ENCODE measurements at places on chromosomes 16 and 17.

- no peak for DNase-seq
- H3K27ac ChIP-seq = no peak overlapping the region
- peaks cover 8% of the 10 kb centered on the region for H3K27me3 ChIP-seq
- H3K4me3 ChIP-seq = no peak overlapping the region
- no peaks in the 10 kb centered on the region for H3K36me3 ChIP-seq
- peaks cover 11% of the 10 kb centered on the region for H3K4me1 ChIP-seq
Observed at GRCh38 chr17:39787743-39788484, 50.2 kb downstream of the GRB7 start.

GRCh38 chr17:82703935-82704865, 5.7 kb upstream of the RAB40B start:
- peaks cover 4% of the 10 kb centered on the region for H3K27me3 ChIP-seq
- no peak overlapping the region for H3K4me3 ChIP-seq
- no peak overlapping the region for H3K27ac ChIP-seq
- no peaks in the 10 kb centered on the region for H3K36me3 ChIP-seq
- no peak for DNase-seq
- no peaks in the 10 kb centered on the region for H3K4me1 ChIP-seq

DNA sequence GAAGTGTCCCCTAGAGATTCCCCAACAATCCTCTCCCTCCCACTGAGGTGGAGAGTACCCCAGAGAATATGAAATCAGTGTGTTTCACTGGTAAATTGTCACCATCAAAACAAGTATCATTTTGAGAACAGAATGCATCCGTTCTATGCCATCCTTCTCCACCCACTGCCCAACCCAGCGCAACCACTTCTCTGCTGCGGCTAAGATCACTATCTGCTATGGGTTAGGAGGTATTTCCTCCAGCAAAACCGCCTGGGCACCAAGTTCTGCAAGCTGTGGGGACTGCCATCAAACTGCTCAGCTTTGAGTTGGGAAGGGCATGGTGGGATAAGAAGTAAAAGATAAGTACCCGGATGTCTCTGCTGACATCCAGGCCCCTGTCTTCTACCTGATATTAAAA, 24.4 kb downstream of the CNTNAP1 start:
- H3K36me3 ChIP-seq = peaks cover 20% of the 10 kb centered on the region
- no peaks in the 10 kb centered on the region for H3K4me1 ChIP-seq
- no peak for DNase-seq
- H3K4me3 ChIP-seq = no peak overlapping the region
- no peak overlapping the region for H3K27ac ChIP-seq

- H3K36me3 ChIP-seq = peaks cover 3% of the 10 kb centered on the region
- H3K4me3 ChIP-seq = no peak overlapping the region
- peaks cover 33% of the 10 kb centered on the region for H3K27me3 ChIP-seq
Observed at GRCh38 chr16:85970738-85971137, 71.8 kb downstream of the IRF8 start.

DNA sequence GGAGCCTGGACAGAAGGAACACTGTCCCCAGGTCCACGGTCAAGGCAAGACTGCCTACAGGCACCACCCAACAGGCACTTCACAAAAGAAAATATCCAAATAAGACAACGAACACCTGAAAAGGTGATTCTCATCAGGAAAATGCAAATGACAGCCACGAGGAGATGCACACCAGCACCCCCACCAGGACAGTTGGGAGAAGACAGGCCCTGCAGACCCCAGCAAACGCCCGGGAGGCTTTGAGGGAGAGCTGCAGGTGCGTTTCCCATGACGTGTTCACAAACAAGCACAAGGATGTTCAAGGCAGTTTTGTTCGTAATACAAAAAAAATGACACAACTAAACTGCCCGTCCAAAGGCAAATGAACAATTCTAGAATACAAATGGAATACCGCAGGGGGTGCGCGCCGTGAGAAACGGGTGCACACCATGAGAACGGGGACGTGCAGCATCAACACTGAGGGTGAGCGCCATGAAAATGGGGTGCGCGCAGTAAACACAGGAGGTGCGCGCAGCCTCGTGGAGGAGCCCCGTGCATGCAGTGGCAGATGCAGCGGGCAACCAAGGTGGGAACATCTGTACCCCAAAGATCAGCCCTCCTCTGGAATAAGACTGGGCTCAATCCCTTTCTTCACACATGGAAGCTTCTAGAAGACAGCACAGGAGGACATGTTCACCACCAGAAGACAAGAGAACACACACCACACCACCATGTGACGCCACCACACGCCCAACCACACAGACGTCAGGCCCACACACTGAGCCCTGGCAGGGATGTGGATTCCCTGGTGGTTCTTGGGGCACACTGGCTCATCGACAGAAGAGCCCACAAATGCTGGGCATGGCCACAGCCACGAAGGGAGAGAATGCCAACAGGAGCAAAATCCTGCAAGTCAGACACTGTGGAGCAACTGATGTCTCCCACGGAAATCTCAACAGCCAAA, 91.2 kb downstream of the ZNF778 start:
- H3K4me1 ChIP-seq = peaks cover 2% of the 10 kb centered on the region
- DNase-seq = no peak
- H3K27me3 ChIP-seq = no peaks in the 10 kb centered on the region
- H3K36me3 ChIP-seq = peaks cover 10% of the 10 kb centered on the region

- H3K27ac ChIP-seq = no peak overlapping the region
- no peaks in the 10 kb centered on the region for H3K36me3 ChIP-seq
- DNase-seq = no peak
- H3K27me3 ChIP-seq = peaks cover 33% of the 10 kb centered on the region
Observed at GRCh38 chr17:49434821-49435670, 20.4 kb upstream of the PHB1 start.

- peaks cover 4% of the 10 kb centered on the region for H3K4me1 ChIP-seq
- H3K36me3 ChIP-seq = no peaks in the 10 kb centered on the region
- H3K27me3 ChIP-seq = peaks cover 10% of the 10 kb centered on the region
- DNase-seq = no peak
- no peak overlapping the region for H3K4me3 ChIP-seq
Observed at GRCh38 chr16:73268366-73268993, 220.6 kb upstream of the ZFHX3 start.

GRCh38 chr16:82368041-82368440, 198.0 kb upstream of the MPHOSPH6 start:
- peaks cover 17% of the 10 kb centered on the region for H3K27me3 ChIP-seq
- no peak for DNase-seq
- no peaks in the 10 kb centered on the region for H3K36me3 ChIP-seq
- no peak overlapping the region for H3K4me3 ChIP-seq
- H3K4me1 ChIP-seq = no peaks in the 10 kb centered on the region
- no peak overlapping the region for H3K27ac ChIP-seq

DNA sequence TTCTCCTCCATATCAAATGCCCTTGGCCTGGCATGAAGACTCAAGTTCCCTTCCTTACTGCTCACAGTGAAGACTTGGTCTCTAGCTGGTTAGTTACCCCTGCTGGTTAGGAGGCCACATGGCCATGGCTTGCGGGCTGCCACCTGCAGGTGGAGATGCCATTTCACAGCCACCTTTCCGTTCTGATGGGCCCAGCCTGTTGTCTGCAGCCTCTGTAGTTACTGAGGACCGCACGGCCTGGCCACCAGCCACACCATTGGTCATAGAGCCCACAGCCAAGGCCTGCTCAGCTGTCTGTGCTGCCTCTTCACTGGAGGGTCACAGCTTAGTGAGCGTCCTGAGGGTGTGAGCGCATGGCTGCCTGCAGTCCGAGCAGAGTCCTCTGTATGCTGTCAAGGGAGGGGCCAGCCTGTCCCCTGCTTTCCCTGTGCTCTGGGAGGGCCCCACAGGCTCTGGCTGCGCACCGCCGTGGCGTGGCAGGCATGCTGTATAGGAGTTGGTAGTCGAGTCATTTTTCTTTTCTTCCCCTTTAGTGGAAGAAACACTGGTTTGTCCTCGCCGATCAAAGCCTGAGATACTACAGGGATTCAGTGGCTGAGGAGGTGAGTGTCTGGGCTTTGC, 59.2 kb downstream of the PLD6 start:
- H3K36me3 ChIP-seq = peaks cover 25% of the 10 kb centered on the region
- no peaks in the 10 kb centered on the region for H3K27me3 ChIP-seq
- DNase-seq = no peak
- H3K27ac ChIP-seq = no peak overlapping the region
- H3K4me3 ChIP-seq = no peak overlapping the region

DNA sequence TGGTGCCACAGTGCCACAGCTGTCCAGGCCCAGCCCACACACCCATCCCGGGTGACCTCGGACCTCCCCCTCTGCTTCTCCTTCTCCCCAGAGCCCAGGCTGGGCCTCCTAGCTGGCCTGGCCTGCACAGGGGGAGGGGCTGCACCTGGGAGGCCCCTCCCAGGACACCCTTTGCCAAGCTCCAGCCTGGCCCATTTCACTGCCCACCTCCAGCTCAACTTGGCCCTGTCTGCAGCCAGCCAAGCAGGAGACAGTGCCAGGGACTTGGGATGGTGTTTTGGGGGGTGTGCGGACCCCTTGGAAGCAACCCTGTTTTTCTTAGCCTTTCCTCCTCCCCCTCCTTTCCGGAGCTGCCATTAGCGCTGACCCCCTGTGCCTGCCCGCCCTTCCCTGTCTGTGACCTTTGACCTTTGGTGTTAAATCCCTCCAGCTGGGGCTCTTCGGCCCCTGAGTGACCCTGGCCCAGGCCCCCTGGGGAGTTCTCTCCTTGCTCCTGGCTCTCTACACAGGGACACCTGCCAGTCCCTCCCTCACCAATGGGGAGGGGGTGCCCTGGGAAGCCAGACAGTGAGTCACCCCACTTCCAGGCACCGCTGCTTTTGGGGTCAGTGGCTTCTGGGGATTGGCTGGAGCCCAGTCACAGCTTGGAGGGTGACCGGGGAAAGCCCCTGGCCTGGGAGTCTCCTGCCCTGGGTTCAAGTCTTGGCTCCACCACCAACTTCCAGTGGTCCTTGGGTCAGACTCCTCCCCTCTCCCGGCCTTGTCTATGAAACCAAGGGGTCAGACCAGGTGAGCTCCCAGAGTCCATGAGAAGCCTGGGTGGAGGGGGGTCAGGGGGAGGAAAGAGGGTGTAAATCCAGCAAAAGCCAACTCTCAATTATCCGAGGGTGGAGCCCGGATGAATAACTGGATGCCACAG, 1.9 kb downstream of the GLIS2 start:
- H3K36me3 ChIP-seq = no peaks in the 10 kb centered on the region
- H3K27ac ChIP-seq = peak overlapping the region; percentile 13
- peaks cover 10% of the 10 kb centered on the region for H3K27me3 ChIP-seq
- DNase-seq = no peak
- H3K4me1 ChIP-seq = peaks cover 11% of the 10 kb centered on the region

DNA sequence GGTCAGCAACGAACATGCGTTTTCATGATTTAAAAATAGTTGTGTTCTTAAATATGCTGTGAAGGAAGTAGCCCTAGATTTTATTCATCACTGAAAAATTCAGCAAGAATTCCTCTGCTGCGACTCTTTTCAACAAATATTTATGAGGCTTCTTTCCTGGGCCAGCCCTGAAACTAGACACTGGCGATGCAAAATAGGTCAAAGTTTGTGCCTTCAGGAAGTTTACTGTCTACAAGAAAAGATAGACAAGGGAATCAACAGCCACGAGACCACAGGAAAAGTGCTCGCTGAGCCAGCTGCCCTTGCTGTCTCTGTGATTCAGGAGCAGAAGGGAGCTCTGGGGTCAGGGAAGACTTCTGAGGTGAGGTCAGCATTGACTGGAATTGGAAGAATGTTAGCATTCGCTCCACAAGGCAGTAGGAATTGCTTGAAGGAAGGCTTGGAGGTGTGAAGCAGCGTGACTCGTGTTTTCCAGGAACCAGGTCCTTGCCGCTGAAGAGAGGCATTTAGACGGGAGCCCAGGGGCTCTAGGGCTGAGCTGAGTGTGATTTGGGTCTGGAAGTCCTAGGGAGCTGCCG, 1.9 kb upstream of the RPL26 start:
- DNase-seq = no peak
- no peaks in the 10 kb centered on the region for H3K27me3 ChIP-seq
- H3K27ac ChIP-seq = peak overlapping the region; percentile 96
- H3K36me3 ChIP-seq = peaks cover 18% of the 10 kb centered on the region
- peak overlapping the region; percentile 96 for H3K4me3 ChIP-seq
- H3K4me1 ChIP-seq = peaks cover 19% of the 10 kb centered on the region

DNA sequence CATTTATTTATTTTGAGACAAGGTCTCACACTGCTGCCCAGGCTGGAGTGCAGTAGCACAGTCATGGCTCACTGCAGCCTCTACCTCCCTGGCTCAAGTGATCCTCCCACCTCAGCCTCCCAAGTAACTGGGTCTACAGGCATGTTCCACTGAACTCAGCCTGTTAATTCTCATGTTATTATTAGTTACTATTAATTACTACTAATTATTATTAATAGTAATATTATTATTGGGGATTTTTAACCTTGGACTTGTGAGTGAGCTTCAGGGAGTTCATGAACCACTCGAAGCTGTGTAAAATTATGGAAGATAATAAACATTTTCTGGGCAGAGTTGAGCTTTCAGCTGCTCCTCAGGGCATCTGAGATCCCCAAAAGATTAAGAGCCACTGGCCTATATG, 4.6 kb upstream of the STAC2 start:
- no peak overlapping the region for H3K27ac ChIP-seq
- H3K4me3 ChIP-seq = no peak overlapping the region
- H3K27me3 ChIP-seq = peaks cover 50% of the 10 kb centered on the region
- no peak for DNase-seq

DNA sequence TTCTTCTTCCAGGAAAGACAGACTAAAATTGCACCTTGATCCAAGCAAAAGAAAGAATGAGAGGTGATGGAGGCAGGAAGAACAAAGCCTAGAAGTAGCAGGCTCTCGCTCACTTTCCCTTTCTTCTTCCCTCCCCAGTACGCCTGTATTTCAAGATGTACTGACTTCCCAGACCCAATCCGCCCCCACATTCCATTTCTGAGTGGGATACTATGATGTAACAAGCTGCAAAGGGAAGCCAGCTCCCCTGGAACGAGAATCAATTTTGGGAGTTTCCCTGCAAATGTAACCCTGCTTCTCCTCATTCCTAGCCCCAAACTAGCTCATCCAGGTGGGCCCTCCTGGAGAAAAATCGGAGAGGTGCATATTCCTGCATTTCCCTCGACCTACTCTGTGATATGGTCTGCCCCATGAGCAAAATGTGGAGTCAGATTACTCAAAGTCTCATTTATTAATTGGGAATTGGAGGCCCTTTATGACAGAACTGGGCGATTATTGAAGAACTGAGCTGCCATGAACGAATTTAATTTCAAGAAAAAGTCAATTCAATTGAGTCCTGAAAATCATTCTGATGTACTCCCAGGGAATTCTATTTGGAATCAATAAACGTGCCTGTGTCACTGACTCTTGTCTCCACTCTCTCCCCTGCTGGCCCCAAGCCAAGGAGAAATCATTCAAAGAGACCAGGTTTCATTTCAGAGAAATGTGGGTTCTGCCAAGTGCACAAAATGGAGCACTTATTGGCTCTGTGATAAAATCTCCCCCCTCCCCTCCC, 398.9 kb downstream of the SHISA9 start:
- no peak for DNase-seq
- H3K27me3 ChIP-seq = no peaks in the 10 kb centered on the region
- H3K27ac ChIP-seq = no peak overlapping the region
- H3K4me3 ChIP-seq = no peak overlapping the region

GRCh38 chr17:58083491-58084316, 485 bp downstream of the DYNLL2 start:
- H3K27me3 ChIP-seq = peaks cover 11% of the 10 kb centered on the region
- peak; percentile 71 for DNase-seq
- H3K36me3 ChIP-seq = peaks cover 31% of the 10 kb centered on the region
- H3K4me1 ChIP-seq = peaks cover 51% of the 10 kb centered on the region
- H3K4me3 ChIP-seq = peak overlapping the region; percentile 92

All from type B pancreatic cell (in vitro differentiated cells).